ENCODE measurements at places on chromosomes 6 and 20. TPM values are rescaled to one million over a fixed set of nuclear protein-coding genes. Genes with fewer than 3 reads are reported as not detected.

The TFAP2C gene
- total RNA-seq = 3.8 TPM

The NFKBIE gene
- 6.2 TPM for total RNA-seq

The PRSS16 gene
- total RNA-seq = not detected

The TFAP2D gene
- not detected for total RNA-seq

The SSTR4 gene
- total RNA-seq = not detected

The FAM209B gene
- not detected for total RNA-seq

The MRPS26 gene
- 67.3 TPM for total RNA-seq

The TXNDC5 gene
- total RNA-seq = 56.5 TPM

The NOTCH4 gene
- total RNA-seq = 13.7 TPM

The SIRPD gene
- not detected for total RNA-seq

The NR2E1 gene
- total RNA-seq = not detected

The NRSN1 gene
- 0.15 TPM for total RNA-seq
